ENCODE measurements at places on chromosomes 1 and 21.
A peak's percentile ranks its signal among the peaks of the same experiment; 100 is the strongest.

DNA sequence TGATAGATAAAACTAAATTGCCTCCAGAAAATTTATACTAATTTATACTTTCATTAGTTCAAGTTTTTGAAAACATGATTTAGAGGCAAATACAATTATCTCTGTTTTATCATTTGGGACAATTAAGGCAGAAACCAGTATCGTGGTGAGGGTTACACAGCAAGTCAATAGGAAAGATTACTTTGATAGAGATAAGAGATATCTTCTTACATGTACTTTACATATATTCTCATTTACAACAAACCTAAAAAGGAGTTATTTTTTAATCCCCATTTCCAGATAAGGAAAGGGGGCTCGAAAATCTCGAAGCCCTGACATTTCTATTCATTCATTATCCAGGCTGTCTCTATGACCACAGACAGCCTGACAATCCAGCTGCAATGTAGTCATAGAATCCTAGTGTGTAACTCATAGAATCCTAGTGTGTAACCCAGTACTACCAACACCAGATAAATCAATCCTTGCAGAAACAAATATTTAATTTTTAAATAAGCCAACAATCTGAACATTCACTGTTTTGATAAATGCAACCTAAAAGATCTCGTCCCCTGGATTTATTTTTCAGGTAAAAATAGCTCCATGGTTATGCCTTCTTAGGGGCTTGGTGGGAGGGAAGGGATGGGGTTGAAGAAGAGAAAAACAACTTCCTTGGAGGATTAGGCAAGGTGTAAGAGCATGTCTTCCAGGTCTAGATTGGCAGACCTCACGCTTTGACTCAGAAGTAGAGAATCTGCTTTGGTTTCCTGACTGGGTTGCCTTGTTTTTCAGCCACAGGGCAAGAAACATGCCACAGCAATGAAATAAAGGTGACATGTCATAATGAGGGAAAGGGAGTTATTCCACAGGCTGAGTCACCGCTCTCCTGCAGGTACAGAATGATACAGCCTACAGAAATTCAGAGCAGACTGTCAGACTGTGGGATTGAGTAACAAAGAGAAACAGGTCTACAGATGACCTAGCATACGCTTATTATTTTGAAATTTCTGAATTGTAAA, 45.6 kb downstream of the IRF2BP2 start:
- DNase-seq: no peak

DNA sequence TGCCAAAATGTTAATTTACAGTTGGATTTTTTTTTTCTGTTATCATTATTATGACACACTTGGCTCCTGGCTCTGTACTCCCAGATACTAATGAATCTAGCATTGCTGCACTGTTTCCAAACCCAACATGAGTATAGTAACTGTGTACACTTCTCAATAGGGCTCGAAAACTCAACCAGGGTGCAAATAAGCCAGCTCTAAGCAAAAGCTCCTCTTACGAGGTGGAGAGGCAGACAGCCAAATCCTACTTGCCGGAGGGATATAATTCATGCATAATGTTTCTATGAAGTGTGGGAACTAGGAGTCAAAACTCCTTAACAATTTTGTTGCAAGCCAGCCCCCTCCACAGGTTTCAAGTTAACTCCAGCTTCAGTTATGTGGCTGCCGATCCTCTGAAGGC, 510.4 kb upstream of the ZP4 start:
- DNase-seq: no peak

- no peak for DNase-seq
Observed at GRCh38 chr1:58000116-58000515, 546.4 kb downstream of the OMA1 start.

DNA sequence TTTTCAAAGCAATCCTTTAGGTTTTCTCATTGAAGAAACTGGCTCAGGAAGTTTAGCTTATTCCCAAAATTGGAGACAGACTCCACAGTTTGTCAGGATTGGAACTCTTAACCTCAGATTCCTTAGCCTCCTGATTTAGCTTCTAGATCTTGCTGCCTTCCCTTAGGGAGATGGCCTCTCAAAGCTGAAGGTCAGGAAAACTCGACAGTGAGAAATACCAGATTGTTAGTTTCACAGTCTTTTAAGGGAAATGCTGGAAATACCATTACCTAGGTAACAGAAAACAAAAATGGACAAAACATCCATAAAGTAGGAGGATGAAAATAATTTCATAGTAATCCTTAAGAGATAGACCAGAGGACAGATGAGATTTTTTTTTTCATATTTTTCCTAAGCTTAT, 7.8 kb downstream of the RASAL2 start:
- DNase-seq: no peak

DNA sequence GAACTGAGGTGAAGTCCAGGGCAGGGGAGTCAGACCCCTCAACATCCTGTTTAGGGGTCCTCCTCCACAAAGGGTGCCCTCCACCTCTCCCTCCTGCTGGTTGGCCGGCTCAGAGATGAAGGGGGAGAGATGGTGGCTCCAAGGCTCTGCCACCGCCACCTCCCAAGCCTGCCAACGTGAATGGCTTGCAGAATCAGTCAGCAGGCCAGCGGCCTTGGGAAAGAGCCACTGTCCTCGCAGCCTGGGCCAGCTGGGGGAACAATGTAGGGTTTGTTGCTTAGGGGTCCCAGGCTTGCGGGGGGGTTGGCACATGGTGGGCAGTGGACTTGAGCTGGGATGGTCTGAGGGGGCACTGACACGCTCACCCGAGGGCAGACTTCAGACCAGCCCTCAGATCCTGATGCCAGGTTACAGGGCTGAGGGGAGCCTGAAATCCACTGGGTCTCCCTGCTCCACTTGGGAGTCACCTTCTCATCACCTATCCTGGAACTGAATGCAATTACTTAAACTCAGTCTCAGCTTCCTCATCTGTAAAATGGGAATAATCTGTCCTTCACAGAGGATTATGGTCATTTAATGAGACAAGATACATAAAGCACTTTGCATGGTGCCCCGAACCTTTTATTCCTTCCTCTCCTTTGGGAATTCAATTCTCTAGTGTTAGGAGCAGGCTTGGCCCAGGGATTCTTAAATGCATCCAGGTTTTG, 8.3 kb downstream of the GPR37L1 start:
- no peak for DNase-seq

- DNase-seq: no peak
Observed at GRCh38 chr1:115676498-115677181, 34.9 kb downstream of the VANGL1 start.

- peak; percentile 70 for DNase-seq
Observed at GRCh38 chr1:3530926-3531818, 76.7 kb downstream of the ARHGEF16 start.

- DNase-seq: peak; percentile 43
Observed at GRCh38 chr1:200869753-200870391, 2.9 kb upstream of the GPR25 start.
